Aorta (tissue), 5 donors: ENCODE measurements at places on chromosomes 13 and 19. TPM values are rescaled to one million over a fixed set of nuclear protein-coding genes. Genes with fewer than 3 reads are reported as not detected.

DCT gene
- 0.54 TPM for total RNA-seq

GFY gene
- not detected for total RNA-seq

MYO1F gene
- 63.8 TPM for total RNA-seq

DNA sequence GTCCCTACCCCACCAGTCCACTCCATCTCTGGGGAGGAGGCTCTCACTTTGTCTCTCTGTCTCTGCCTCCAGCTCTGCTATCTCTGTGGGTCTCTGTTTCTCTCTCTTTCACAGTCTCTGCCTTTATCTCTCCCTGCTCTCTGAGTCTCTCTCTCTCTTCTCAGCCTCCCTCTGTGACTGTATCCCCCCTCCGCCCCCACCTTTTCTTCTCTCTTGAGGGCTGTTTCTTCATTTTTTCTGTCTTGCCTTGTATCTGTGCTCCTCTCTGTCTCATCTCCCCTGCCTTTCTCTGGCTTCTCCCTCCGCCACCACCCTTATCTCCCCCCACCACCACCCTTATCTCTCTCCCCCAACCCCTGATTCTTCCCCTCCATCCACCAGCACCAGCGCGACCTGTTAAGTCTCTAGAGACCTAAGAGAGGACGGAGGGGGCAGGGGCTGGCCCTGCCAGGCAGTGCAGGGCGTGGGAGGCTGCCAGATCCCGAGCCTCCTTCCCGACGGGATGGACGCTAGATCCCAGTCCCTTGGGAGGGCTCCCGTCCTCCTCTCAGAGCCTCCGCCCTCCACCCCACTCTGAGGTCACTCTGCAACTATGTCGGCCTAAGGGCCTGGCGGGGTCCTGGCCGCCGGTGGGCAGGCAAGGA is 1.0 kb downstream of the AXL start:
- peak; percentile 79 for DNase-seq

TEX29 gene
- total RNA-seq = 0.96 TPM

PSPN gene
- total RNA-seq = 1.0 TPM

GRCh38 chr13:59750860-59751259 is 412.9 kb downstream of the DIAPH3 start:
- no peak for DNase-seq

DNA sequence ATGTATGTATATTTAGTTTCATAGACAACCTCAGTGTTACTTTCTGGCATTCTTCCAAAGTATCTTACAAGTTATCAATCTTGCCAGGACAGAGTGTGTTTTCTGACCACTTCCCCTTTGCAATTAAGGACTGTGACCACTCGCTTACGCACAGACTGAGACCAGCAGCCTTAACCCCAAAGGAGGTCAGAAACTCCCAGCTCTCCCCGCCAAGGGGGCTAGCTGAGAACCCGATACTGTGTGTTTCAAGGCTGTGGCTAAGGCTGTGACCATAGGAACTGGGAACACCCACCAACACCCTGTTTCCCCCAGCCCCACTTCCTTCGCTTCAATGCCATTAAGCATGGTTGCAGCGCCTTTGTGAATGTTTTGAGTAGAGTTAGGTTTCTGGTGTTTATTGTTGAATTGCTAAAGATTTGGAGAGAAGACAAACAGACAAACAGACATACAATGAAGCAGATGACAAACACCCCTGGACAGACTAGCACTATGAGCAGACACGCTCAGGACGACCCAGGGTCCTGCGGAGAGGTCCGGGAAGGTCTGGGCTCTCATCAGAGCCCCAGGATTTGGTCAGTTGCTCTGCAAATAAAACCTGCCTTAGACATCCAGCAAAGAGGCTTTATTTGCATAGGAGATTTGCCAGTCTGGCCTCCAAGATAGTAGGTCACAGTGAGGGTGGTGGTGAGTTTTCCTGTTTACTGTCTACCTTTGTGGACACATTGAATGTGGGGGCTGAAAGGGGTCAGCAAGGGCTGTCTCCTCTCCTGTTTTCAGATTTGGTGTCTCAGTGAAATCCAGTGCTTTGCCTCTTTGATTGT is 25.0 kb upstream of the TNFSF11 start:
- DNase-seq = no peak

DNA sequence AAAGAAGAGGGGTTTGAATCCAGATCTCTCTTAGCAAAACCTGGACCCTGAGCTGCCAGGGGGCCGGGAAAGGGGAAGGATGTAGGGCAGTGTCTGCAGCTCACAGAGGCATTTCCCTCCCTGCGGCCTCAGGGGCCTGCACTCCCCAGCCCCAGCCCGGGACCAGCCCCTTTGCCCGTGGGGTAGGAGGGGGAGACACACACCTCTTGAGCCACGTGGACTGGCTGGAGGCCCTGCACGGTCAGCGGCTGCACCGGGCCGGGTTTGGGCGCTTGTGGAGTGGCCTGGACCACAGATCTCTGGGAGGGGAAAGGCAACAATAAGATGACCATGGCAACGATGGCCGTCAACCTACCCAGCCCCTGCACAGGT is 26.9 kb downstream of the RFX1 start:
- no peak for DNase-seq

- no peak for DNase-seq
These were observed 14.3 kb downstream of the CCDC97 start for GRCh38 chr19:41324231-41324702.

DNA sequence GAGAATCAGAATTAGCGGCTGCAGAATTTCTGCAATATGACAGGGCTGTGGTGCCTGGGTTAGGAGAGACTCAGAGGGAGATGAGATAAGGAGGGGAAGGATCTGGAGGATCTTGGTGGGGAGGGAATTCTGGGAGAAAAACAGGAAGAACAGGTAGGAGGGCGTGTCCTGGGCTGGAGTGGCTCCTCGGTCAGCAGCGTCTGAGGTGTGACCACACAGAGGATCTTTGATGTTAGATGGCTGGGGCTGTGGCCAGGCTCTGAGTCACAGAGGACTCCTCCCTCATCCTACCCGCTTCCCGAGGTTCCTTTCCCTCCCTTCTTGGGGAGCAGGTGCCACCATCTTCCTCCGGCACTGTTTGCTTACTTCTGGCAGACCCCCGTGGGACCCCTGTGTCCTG is 6.4 kb upstream of the KLK6 start:
- DNase-seq = no peak

GNA15 gene
- total RNA-seq = 12.5 TPM

DNA sequence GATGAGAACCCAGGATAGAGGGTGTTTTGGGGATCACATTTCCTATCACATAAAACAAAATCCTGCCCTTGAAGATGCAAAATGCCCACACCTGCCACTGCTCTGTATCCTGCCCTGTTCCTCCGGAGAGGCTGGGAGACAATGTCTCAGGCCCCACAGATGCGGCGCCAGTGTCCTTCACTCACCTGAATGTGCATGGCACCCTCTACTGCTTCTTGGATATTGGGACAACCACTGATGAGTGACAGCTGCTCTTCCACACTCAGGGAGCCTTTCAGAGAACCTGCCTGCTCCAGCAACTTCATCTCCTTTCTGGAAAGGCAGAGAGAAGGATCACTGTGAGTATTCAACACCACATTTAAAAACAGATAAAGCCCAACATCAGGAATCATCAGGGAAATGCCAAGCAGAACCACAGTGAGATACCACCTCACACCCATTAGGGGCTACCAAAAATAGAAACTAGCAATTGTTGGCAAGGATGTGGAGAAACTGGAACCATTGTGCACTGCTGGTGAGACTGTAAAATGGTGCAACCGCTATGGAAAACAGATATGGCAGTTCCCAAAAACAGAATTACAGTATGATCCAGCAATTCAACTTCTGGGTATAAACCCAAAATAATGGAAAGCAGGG is 36.4 kb downstream of the CRYL1 start:
- DNase-seq = no peak

- DNase-seq = no peak
These were observed 14.6 kb downstream of the CCDC122 start for GRCh38 chr13:43864921-43865320.

GRCh38 chr13:46571189-46571908 is 18.4 kb downstream of the LRCH1 start:
- DNase-seq = no peak

DNA sequence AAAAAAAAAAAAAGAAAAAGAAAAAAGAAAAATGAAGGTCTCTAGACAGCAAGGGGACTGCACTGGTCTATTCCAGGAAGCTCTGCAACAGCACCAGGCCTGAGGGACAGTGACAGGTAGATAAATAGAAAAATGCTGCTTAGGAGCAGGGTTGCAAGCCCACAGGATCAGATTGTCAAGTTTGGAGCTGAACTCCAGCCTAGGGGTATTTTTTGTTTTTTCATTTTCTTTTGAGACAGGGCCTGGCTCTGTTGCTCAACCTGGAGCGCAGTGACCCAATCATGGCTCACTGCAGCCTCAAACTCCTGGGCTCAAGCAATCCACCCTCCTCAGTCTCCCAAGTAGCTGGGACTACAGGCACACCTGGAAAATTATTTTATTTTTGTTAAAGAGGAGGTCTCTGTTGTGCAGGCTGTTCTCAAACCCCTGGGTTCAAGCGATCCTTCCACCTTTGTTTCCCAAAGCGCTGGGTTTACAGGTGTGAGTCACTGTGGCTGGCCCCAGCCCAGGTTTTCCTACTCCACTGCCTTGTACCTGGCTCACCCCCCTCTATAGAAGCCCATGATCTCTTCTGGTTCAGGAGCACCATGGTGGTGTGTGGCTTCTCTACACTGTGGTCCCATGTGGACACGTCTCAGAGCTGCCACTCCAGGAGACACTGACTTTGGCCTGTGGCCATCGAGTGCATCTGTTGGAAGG is 23.9 kb downstream of the POP4 start:
- no peak for DNase-seq

- DNase-seq = no peak
These were observed 22.4 kb upstream of the CEACAM20 start for GRCh38 chr19:44551850-44552249.

LILRB2 gene
- total RNA-seq = 22.7 TPM
